ENCODE measurements at places on chromosomes 6 and 20. TPM values are rescaled to one million over a fixed set of nuclear protein-coding genes. Genes with fewer than 3 reads are reported as not detected.

The PPIL6 gene
- total RNA-seq = 0.62 TPM

The MYB gene
- 4.4 TPM for total RNA-seq

DNA sequence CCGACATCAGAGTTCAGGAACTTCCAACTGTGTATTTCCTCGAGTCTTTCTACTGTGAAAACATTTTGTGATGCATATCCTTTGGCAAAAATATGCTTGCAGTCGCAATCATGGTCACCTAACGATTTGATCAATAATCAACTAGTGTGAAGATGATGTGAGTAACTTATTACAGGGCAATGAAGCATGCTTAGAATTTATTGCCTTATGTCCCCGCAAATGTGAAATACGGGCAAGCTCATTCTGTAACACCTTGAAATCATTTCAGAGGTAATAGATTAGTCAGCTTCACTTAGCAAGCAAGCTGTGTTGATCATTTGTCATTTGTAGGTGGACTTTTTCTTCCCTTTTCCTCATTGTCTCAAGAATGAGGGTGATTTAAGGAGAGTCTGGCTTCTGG, 67.9 kb upstream of the DOK5 start:
- H3K27ac ChIP-seq = no peak overlapping the region
- H3K36me3 ChIP-seq = no peaks in the 10 kb centered on the region
- no peak for DNase-seq
- H3K27me3 ChIP-seq = peaks cover 85% of the 10 kb centered on the region
- no peaks in the 10 kb centered on the region for H3K4me1 ChIP-seq
- no peak overlapping the region for H3K4me3 ChIP-seq

DNA sequence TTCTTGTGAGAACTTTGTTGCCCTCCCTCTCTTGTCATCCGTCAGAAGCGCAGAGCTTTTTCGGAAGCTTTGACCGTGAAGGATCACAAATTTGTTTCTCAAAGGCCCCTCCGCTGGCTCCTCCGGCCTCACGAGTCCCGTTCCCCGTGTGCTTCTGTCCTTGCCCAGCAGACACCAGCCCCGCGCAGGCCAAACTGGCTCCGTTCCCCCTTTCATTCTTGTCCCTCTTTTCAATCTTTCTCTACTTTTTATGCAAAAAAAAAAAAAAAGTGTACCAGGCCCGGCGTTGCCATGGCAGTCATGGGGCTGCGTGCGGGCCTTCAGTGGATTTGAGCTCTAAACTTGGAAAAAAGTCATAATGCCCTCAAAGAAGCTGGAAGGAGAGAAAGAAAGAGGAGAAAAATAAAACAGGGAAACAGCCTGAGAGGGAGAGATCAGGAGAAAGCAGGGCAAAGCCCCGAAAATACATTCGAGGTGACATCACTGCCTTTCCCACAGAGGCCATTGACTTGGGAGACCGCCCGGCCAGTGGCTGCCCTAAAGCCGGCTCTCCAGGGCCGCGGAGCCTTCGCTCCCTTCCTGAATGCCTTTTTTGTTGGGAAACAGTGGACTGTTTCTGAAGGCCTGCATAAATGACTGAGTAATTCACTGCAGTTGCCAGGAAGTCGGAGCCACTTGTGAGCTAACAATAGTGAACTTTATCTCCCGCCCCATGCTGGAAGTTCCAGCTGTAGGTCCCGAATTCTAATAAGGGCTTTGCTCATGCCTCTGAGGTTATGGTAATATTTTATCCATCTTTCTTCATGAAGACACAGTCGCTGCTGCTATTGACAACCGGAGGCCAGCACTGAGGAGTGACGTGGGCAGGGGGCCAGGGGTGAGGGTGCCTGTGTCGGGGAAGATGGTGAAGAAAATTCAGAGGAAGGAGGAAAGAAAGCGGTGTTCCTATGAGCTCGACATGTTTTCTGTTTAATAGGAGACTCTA, 670.9 kb downstream of the QKI start:
- DNase-seq = no peak
- no peaks in the 10 kb centered on the region for H3K4me1 ChIP-seq
- H3K27ac ChIP-seq = no peak overlapping the region
- no peak overlapping the region for H3K4me3 ChIP-seq

DNA sequence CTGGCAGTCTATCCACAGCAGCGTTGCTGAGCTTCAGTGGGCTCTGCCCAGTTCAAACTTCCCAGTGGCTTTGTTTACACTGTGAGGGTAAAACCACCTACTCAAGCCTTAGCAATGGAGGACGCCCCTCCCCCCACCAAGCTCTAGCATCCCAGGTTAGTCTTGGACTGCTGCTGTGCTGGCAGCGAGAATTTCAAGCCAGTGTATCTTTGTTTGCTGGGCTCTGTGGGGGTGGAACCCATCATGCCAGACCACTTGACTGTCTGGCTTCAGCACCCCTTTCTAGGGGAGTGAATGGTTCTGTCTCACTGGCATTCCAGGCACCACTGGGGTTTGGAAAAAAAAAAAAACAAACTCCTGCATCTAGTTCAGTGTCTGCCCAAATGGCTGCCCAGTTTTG, 249.7 kb upstream of the SYNCRIP start:
- H3K27ac ChIP-seq = no peak overlapping the region
- no peak overlapping the region for H3K4me3 ChIP-seq
- no peaks in the 10 kb centered on the region for H3K4me1 ChIP-seq
- no peak for DNase-seq

- H3K27me3 ChIP-seq = peaks cover 4% of the 10 kb centered on the region
- no peak overlapping the region for H3K4me3 ChIP-seq
- H3K36me3 ChIP-seq = no peaks in the 10 kb centered on the region
- H3K4me1 ChIP-seq = no peaks in the 10 kb centered on the region
- no peak overlapping the region for H3K27ac ChIP-seq
These were observed 5.8 kb upstream of the OR2B3 start for GRCh38 chr6:29092957-29093356.

The LRRC1 gene
- total RNA-seq = 18.1 TPM

DNA sequence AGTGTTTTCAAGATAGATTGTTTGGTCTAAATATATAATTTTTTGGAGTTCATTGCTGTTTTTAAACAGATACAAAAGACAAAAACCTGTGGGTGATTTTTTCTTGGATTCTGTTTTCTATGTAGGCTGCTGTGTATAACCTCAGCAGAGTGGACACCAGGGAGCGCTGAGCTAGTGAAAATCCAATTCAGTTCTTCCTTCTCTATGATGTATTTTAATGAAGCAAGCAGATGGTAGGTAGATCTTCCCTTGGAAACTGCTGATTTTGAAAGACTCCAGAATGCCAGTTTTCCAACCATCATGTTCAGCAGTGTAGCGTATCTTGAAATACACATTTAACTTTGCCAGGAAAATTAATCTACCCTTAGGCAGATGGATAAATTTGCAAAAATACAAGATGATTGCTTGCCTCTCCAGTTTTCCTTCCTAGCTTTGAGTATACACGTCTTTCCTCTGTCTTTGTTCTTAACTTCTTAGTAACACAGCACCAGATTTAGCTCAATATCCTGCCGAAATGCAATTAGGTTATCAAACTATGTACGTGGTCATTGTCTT, 178.0 kb downstream of the PHF3 start:
- H3K36me3 ChIP-seq = no peaks in the 10 kb centered on the region
- no peak overlapping the region for H3K27ac ChIP-seq
- no peaks in the 10 kb centered on the region for H3K27me3 ChIP-seq

GRCh38 chr20:38937000-38937399, 10.8 kb downstream of the FAM83D start:
- H3K27me3 ChIP-seq = no peaks in the 10 kb centered on the region
- no peaks in the 10 kb centered on the region for H3K4me1 ChIP-seq
- H3K4me3 ChIP-seq = no peak overlapping the region
- H3K27ac ChIP-seq = no peak overlapping the region

The JPH2 gene
- 15.5 TPM for total RNA-seq

DNA sequence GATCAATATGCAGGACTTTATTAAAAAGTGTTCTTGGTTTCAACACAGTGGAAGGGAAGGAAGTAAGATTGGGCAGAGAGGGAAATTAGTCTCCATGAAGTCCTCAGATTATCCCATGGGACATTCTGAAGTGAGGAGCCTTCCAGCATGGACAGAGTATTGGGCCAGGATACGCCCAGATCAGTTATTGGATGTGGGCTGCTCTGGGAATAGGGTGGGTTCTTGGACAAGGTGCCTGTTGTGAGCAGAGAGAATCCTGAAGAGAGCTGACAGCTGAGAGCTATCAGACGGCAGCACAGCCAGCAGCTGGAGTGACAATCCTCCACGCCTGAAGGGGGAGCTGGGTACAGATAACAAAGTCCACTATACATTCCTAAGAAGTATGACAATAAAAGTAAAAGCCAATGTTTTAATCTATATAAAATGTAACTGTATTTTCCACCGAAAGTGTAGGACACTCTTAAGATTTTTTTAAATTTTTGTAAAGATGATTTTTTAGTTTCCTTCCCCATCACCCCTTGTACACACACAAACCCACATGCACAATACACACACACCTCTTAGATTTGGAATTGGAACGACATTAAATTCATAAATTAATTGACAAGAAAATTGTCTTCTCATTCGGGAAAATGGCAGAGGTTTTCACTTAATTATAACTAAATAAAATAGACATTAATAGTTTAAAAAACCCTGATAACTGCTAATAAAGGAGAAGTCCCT, 107.8 kb downstream of the FBXO5 start:
- H3K4me3 ChIP-seq = no peak overlapping the region
- DNase-seq = no peak
- peaks cover 33% of the 10 kb centered on the region for H3K27me3 ChIP-seq
- no peaks in the 10 kb centered on the region for H3K36me3 ChIP-seq
- no peaks in the 10 kb centered on the region for H3K4me1 ChIP-seq

The PNLDC1 gene
- total RNA-seq = not detected

GRCh38 chr6:45044086-45044485, 284.0 kb upstream of the RUNX2 start:
- peaks cover 22% of the 10 kb centered on the region for H3K4me1 ChIP-seq
- no peaks in the 10 kb centered on the region for H3K36me3 ChIP-seq
- no peak for DNase-seq
- H3K27me3 ChIP-seq = no peaks in the 10 kb centered on the region

GRCh38 chr20:19673575-19673974, 84.5 kb upstream of the RIN2 start:
- no peaks in the 10 kb centered on the region for H3K27me3 ChIP-seq
- H3K4me3 ChIP-seq = no peak overlapping the region
- no peak overlapping the region for H3K27ac ChIP-seq
- 0 out of 2 replicates have a peak, but pooled peaks cover 7% of the 10 kb centered on the region for H3K4me1 ChIP-seq
- peak; percentile 62 for DNase-seq

Measured in PC-3 (cell line).